ENCODE measurements at places on chromosomes 4 and X.

DNA sequence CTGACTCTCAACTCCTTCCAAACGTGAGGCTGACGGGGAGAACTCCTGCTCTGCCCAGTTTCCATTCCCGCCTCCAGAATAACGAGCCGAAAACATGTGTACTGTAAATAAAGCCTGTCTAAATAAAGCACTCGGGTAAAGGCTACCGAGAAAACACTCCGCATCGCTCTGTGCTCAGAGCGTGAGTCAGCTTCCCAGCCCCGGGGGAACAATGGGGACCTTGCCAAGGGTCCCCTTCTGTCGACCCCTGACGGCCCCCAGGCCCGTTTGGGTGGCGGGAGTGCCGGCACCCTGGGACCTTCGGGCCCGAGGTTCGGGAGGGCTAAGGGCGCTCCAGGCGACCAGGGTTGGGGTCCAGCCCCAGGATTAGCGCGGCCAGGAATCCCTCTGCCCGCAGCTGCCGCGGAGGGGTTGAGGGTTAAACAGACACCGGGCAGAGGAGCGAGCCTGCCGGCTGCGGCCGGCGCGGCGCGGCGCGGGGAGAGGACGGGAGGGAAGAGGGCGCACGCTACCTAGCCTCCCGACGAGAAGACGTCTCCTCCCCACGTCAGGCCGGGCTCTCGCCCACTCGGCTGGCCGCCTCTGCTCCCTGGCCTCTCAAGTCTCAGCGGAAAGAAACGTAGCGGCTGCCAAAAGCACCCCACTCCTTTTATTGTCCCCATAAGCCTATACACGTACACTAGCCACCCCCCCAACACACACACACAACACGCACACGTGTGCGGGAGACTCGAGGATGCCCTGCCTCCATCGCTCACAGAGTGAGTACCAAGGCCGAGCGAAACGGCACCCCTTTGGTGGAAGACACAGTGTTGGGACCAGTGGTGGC, 85.5 kb downstream of the BCOR start:
- peak; percentile 19 for DNase-seq

DNA sequence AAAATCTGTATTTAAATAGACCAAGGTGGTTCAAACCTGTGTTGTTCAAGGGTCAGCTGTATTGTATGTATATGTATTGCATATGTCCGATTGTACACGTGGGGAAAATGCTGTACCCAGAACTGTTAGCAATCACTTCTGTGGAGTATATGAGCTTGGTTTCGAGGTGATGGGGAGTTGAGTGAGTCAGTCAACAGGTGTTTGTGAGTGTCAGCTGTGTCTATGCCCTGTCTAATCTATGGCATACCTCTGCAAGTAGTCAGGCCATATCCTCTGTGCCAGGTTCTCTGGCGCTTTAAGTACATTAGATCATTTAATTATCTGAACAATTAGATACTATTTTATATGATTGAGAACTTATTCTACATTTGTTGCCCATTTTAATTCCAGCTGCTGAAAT, 7.4 kb downstream of the ZRSR2 start:
- DNase-seq = no peak

DNA sequence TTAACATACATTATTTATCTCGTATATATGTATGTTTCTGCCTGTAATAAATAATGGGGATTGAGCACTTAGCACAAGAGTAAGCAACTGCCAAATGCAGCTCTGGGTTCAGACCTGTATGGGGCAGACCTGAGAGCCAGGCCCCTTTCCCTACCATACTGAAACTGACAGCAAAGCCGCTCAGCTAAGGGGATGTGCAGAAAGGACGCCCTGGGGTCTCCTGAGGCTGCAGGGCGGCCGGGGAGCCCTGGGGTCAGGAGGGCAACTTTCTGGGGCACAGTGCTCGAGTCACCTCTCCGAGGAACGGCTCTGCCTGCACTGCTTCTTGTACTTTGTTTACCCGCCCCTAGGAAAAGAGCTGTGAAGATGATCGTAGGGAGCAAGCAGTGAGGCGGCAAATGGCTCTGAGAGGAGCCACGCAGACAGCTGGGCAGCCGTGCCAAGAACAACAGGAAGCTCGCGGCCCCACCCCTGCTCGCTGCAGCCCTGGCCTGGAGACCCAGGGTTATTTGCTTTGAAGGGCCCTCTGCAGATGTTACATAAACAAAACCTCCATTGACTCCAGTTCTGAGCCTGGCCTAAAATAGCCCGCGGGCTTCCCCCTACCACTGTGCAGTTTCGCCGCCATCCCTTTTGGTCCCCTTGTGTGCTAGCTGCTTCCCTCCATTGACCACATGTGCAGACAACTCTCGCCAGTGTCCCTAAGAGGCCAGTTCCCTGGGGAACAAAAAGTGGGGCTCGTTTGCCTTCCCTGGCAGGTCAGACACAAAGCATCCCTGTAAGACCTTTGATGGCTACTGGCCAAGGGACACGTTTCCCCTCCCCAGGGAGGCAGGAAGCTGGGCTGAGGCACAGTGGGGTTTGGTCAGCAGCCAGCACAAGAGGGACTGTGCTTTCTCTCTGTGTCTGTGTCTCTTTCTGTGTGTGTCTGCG, 111.3 kb upstream of the LNX1 start:
- DNase-seq = no peak

DNA sequence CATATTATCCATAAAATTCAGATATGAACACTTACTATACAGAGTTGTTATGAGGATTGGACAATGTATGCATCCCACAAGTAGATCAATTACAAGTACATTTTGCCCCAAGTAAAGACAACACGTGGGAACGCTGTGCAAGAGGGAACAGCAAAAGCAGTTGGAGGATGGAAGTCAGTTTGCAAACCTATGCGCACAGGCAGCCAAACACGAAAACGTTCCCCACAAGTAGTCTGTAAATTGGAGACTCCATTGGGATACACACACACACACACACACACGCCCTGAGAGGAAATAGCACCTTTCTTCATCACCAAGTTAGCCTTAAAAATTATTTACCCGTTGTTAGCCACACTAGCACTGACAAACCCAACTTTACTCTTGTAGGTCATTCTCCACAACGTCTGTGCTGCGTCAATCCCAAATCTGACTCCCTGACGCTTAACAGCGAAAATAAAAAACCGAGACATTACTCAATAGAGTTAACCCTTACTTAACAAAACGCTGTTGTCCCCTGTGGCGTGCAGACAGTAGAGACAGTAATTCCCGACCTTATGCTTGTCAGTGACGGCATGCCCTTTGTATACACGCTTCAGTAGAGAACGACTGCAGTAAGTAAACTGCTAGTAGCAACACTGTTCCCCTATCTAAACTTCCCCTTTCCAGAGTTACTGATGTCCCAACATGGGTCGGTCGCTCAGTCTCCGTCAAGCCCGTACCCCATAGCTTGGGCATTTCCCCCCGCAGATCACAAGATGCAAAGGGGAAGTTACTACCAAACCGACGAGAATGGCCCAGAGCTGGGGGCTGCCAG, 730 bp downstream of the MANBA start:
- no peak for DNase-seq

GRCh38 chr4:172050911-172051310, 237.7 kb downstream of the GALNTL6 start:
- DNase-seq = no peak

GRCh38 chr4:23861897-23862296, 27.9 kb downstream of the PPARGC1A start:
- no peak for DNase-seq

- DNase-seq = no peak
Measured at GRCh38 chr4:52317981-52318380, 266.9 kb downstream of the SPATA18 start.

DNA sequence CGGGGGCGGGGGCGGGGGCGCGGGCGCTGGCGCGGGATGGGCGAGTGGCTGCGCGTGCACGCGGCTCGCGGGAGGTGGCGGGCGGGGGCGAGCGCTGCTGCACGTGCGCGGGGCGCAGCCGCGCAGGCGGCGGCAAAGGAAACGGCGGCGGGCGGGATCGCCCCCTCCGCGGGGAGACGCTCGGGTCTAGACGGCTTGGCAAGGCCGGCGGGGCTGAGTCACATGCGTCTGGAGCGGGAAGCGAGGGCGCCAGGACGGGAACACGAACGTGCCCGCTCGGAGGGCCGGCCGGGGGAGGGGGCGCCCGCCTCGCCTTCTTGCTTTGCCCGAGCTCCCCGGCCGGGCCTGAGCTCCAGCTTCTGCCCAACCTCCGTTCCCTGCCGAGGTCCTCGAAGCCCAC, 4.3 kb upstream of the HAUS7 start:
- peak; percentile 61 for DNase-seq

DNA sequence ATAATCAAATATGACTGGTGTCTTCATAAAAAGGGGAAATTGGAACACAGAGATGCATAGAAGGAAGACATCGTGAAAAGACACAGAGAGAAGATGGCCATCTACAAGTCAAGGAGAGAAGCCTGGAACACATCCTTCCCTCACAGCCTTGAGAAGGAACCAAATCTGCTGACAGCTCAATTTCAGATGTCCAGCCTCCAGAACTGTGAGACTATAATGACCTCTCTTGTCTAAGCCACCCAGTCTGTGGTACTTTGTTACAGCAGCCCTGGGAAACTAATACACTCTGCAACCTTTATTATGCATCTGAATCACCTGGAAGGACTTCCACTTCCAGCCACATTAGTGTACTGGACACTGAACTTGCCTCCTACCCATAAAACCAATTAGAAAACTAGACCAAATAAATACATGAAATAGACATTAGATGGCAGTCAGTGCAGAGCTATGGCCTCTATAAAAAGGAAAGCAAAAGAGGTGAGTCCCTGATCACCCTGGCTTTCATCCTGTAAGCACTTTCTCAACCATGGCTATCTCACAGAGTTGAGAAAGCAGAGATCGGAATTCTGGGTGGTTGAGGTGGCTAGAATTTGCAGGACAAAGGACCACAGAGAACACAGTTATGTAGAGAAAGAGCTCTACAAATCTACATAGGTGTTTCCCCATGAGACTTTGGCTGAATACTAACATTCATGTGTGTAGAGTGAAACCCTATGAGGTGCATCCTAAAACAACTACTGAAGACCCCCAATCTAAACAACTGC, 25.7 kb downstream of the GAB3 start:
- DNase-seq = no peak

- DNase-seq = peak; percentile 36
Measured at GRCh38 chr4:26321373-26322221, 783 bp downstream of the RBPJ start.

DNA sequence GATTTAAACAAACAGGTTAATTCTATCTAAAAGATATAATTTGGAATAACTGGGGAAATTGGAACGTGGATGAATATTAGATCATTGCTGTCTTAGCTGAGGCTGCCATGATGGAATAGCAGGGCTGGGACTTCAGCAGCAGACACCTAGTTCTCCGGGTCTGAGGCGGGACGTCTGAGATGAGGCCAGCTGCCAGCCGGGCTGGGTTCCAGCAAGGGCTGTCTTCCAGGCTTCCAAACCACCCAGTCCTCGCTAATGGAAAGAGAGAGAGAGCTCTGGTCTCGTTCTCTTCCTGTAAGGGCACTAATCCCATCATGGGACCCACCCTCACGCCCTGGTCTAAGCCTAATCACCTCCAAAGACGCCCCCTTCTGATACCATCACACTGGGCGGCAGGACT, 85.7 kb downstream of the ADRA2C start:
- DNase-seq = no peak

- DNase-seq = no peak
Measured at GRCh38 chr4:81740487-81740886, 268.8 kb upstream of the RASGEF1B start.

DNA sequence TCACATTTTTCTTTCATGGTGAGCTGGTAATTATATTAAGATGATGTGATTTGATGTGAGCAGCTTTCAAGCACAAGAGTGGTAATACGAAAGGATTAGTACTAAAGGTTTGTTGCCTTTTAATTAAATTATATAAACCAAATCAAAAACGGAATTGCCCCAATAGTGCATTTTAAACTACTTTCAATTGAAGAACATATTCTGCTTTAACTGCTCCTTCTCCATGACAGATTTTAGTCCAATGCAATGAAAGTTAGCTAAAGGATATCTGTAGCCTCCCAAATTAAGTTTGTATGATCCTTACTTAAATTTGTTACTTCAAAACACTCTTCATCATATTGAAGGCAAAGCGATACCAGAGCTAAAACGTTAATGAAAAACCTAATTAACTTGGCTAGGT, 447.1 kb upstream of the AMOT start:
- no peak for DNase-seq

GRCh38 chrX:23664496-23664895, 2.8 kb upstream of the PRDX4 start:
- DNase-seq = no peak

GRCh38 chr4:144355811-144356757, 215.6 kb upstream of the GYPA start:
- DNase-seq = no peak

DNA sequence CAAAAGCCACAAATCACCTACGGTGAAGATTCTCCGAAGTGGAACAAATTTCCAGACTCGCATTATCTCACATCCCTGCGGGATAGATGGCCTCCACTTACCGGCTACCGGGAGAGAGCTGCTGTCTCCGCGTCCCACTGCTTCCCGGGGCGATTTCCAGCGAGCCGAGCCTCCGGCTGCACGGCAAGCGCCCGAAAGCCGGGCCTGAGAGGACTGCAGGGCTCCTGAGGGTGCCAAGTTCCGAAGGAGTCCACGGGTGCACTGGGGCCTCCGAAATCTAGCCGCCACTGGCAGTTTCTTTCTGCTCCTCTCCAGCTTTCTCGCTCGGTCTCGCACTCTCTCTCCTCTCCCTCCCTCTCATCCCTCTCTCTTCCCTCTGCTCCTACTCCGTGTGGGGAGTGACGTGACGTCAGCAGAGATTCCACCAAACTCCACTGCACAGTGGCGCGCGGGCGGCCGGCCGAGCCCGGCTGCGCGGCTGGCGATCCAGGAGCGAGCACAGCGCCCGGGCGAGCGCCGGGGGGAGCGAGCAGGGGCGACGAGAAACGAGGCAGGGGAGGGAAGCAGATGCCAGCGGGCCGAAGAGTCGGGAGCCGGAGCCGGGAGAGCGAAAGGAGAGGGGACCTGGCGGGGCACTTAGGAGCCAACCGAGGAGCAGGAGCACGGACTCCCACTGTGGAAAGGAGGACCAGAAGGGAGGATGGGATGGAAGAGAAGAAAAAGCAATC, 14.0 kb upstream of the PITX2 start:
- no peak for DNase-seq

- DNase-seq = no peak
Measured at GRCh38 chrX:67100031-67100884, 443.6 kb upstream of the AR start.

DNA sequence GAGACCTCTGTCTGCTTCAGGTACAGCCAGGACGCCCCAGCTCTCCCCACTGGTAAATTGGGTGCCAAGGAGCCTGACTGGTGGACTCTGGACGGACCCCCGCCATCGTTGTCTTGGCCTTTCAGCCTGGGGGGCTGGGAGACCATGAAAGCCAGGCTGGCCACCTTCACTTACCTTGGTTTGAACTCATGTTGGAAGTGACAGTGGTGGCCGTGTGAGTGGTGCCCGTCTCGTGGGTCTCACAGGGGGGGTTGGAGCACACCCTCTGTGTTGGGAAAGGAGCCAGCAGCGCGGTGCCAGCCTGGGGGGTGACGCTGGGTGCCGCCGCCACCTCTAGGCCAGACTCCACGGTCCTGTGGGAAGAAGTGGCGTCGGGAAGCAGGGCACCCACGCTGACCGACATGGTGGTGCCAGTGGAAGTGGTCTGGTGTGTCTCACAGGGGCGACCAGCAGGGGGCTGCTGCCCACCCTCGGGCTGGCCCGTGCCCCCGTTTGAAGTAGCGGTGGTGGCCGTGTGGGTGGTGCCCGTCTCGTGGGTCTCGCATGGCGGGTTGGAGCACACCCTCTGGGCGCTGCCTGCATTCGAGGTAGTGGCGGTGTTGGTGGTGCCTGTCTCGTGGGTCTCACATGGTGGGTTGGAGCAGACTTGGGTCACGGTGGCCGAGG, 9.6 kb upstream of the RENBP start:
- no peak for DNase-seq

GRCh38 chr4:9594948-9595347, 150.7 kb downstream of the DEFB131A start:
- DNase-seq = no peak

Data from activated CD4-positive, alpha-beta T cell treated with anti-CD3 and anti-CD28 coated beads, Interleukin-2, amount 50 U/mL, for 4 hours (primary cell).